ENCODE measurements at places on chromosomes 1 and 21. TPM values are rescaled to one million over a fixed set of nuclear protein-coding genes. Genes with fewer than 3 reads are reported as not detected.

PLA2G2F gene
- not detected for total RNA-seq

KRTAP7-1 gene
- total RNA-seq, result not detected

C1orf122 gene
- 22.9 TPM for total RNA-seq

EFCAB14 gene
- 119 TPM for total RNA-seq

IGSF21 gene
- not detected for total RNA-seq

CYP2J2 gene
- total RNA-seq, result 0.21 TPM

NID1 gene
- total RNA-seq, result 0.92 TPM

GJB4 gene
- not detected for total RNA-seq

CYP4A11 gene
- not detected for total RNA-seq

LCE1D gene
- not detected for total RNA-seq

BLACAT1 gene
- not detected for total RNA-seq

CFHR4 gene
- not detected for total RNA-seq

RNU1-4 gene
- 2,937 TPM for total RNA-seq

C1orf53 gene
- total RNA-seq, result not detected
